Epithelial cell of esophagus (primary cell): ENCODE measurements at places on chromosomes 7 and 10.

DNA sequence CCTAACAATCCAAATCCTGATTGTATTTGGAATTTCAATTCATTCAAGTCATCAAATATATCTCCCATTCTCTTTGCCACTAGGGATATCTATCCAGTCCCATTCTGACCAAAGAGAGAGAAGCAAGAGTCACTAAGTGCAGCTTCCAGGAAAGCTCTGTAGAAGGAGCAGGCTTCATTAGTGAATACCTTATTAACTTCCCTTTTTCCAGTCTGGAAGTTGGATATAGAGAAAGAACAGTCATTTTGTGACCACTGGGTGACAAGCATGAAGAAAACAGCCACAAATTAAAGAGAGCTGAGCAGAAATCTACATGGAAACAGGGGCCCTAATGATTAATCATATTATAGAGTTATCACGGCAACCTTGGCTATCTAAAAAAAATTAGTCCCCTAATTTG lies 190.7 kb upstream of the ADO start:
- no peak for DNase-seq

- DNase-seq: no peak
These were observed 312.6 kb downstream of the IPMK start for GRCh38 chr10:57955076-57955475.

GRCh38 chr10:49540056-49540797 lies 1.3 kb upstream of the ERCC6 start:
- no peak for DNase-seq

GRCh38 chr7:27689591-27690164 lies 27.0 kb upstream of the HIBADH start:
- DNase-seq: peak; percentile 42
